ENCODE measurements at places on chromosomes 6 and 20.

DNA sequence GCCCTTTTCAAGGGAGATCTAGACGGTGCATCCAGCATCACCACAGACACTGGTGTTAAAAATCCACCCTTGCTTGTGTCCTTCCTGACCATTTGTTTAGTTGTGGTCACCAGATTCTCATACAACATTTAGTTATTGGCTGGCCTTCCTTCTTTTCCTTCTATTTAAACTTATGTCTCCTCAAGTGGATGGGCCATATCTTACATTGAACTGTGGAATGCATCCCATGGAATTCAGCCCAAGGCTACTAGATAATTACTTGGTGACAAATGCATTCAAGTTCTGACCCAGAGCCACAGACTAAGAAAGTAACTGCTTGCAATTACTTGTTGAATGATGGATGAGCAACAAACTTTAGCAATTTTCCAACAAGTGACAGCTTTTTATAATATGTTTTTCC lies 198.9 kb upstream of the SSTR4 start:
- DNase-seq: no peak

GRCh38 chr20:23456873-23457272 lies 4.2 kb upstream of the CST11 start:
- DNase-seq: no peak

- no peak for DNase-seq
Measured at GRCh38 chr20:53302695-53303412, 290.8 kb downstream of the ZNF217 start.

GRCh38 chr6:49676671-49677281 lies 36.6 kb downstream of the CRISP2 start:
- no peak for DNase-seq

GRCh38 chr6:139514819-139515218 lies 140.4 kb upstream of the CITED2 start:
- DNase-seq: no peak

- no peak for DNase-seq
Measured at GRCh38 chr20:59925899-59926298, 7.5 kb downstream of the SYCP2 start.

- DNase-seq: no peak
Measured at GRCh38 chr20:61615806-61616205, 363.7 kb downstream of the CDH4 start.

DNA sequence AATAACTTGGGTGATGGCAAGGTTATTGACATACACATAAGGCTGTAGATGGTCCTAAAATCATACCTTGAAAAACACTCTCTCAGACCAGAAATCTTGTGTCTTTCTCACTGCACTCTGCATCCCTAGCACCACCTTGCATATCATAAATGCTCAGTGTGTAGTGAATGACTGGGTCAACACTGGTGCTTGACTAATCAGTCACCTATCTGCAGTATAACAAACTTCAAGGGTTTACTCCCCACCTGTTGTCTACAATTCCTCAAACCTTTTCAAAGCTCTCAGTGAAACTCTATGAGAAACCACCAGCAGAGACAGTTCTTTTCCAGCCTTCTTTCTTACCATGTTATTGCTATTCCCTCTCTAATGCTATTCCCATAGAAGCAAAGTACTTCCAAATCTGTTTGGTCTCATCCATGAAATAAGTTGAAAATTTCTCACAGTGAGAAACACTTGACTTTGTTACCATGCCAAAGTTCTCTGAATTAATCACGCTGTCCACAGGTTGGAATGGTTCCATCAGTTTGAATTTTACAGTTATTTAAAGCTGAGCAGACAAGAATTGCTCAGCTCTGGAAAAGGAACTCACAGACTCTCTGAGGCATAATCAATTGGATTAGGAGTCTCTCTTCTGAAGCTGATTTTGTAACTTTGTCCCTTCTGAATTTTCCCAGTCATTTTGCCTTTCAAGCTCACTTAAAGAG lies 104.8 kb upstream of the EYA4 start:
- no peak for DNase-seq

DNA sequence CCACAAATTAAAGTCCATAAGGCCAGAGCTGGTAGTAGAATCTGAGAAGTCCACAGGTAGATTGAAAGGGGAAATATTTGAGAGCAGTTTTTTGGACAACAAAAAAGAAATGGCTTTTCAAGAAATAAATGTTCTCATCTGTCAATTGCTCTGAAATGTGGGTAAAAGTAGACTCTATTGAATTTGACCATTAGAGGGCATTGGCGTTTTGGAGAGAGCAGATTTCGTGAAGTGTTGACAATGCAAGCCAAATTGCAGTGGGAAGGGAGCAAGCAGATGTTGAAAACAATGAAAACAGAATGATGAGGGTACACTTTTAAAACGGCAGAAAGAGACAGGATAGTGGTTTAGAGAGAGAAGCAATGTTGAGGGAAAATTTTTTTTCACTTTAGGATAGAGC lies 149.1 kb upstream of the FAM83B start:
- no peak for DNase-seq

DNA sequence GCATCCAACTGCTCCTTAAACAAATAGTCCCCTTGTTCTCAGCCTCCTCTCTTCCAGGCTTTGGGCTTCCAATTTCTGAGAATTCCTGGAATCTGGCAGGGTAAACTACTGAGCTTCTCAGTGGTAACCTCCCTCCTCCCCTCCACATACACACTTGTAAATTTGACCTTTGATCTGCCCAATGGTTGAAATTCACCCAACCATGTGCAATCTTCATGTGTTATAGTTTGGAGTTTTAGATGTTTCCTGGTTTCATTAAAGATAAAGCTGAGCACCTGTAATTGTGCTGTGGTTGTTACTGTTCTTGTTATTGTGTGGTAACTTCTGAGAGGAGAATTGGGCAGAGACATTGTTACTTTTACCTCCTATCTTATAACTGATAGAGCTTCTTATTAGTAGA lies 328.4 kb downstream of the TPBG start:
- DNase-seq: no peak

- peak; percentile 77 for DNase-seq
Measured at GRCh38 chr6:87151781-87152525, 3.4 kb upstream of the ZNF292 start.

GRCh38 chr6:56714982-56715456 lies 72.3 kb upstream of the DST start:
- DNase-seq: no peak

- no peak for DNase-seq
Measured at GRCh38 chr6:76026101-76026500, 46.4 kb downstream of the IMPG1 start.

GRCh38 chr6:85574932-85575598 lies 18.6 kb downstream of the SNX14 start:
- DNase-seq: no peak
